ENCODE measurements at places on chromosomes 6 and 20.

DNA sequence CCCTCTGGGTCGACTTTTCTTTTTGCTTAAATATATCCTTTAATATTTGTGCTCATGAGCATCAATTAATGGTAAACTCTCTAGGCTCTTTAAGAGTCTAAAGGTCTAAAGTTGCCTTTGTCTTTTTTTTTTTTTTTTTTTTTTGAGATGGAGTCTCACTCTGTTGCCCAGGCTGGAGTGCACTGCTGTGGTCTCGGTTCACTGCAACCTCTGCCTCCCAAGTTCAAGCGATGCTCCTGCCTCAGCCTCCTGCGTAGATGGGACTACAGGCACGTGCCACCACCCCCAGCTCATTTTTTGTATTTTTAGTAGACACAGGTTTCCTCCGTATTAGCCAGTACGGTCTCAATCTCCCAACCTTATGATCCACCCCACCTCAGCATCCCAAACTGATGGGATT, 122.0 kb upstream of the TMEM170B start:
- no peak for DNase-seq

- no peak for DNase-seq
Observed at GRCh38 chr20:8764344-8764962, 304.4 kb upstream of the PLCB4 start.

- DNase-seq = no peak
Observed at GRCh38 chr6:36038120-36038876, 10.7 kb downstream of the MAPK14 start.

- DNase-seq = no peak
Observed at GRCh38 chr20:47818466-47818865, 33.2 kb upstream of the SULF2 start.

DNA sequence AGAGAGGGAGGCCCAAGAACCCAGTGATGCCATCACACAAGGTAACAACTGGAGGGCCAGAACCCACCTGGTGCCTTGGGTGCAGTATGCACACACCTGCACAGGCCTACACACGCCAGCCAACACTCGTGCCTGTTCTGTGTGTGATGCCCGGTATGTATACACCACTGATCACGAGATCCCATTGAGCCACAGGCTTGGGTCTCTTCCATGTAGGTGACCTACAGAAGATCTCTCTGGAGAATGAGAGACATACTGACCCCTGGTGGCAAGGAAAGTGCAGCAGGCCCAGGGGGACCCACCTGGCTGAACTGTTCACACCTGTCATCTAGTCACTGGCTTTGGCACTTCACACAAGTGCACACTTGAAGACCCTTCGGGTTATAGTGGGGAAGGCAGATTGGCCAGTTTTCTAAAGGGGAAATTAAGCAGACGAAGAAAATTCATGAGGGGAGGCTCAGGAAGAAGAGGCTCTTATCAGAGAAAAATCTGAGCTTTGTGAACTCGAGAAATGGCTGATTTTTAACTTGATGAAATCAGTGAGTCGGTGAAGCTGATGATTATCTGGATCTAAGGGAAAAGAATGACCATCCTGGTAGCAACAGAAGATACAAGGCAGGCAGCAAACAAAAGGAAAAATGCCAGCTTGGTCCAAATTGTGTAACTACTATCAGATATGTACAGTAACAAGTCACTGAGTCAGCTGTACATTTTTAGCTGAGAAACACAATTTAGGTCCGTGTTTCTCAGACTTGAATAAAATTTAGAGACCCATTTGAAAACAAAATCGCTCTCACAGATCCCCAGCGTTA, 69.1 kb upstream of the PBOV1 start:
- peak; percentile 58 for DNase-seq

- no peak for DNase-seq
Observed at GRCh38 chr6:84579404-84579803, 185.0 kb downstream of the TBX18 start.

DNA sequence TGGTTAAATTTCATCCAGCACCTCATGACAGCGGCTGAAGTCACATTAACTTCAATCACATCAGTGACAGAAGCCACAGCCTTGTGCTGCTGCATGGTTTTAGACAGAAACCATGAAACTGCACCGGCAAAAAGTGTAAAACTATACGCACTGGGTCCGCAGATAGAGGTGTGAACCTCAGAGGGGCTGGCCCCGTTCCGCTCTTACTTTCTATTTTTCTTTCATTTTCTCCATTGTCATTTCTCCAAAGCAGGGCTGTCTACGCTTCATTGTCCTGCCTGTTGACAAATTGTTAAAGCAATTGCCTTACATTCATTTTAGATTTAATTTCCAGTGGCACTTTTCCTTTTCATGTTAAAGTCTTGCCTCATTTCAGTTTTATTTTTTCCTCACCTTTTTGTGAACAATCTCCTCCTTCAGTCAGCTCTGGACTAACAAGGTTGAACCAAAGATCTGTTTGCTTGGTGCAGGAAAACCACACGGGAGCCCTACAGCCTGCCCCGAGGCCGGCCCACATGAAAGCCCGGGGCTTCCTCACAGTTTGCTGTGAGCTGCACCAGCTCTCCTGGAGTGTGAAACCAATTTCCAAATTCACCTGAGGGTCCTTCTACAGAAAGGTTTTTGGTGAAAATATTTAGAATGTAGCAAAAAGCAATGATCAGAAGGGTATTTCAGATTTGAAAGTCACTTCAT, 63.7 kb downstream of the PRR18 start:
- DNase-seq = no peak

DNA sequence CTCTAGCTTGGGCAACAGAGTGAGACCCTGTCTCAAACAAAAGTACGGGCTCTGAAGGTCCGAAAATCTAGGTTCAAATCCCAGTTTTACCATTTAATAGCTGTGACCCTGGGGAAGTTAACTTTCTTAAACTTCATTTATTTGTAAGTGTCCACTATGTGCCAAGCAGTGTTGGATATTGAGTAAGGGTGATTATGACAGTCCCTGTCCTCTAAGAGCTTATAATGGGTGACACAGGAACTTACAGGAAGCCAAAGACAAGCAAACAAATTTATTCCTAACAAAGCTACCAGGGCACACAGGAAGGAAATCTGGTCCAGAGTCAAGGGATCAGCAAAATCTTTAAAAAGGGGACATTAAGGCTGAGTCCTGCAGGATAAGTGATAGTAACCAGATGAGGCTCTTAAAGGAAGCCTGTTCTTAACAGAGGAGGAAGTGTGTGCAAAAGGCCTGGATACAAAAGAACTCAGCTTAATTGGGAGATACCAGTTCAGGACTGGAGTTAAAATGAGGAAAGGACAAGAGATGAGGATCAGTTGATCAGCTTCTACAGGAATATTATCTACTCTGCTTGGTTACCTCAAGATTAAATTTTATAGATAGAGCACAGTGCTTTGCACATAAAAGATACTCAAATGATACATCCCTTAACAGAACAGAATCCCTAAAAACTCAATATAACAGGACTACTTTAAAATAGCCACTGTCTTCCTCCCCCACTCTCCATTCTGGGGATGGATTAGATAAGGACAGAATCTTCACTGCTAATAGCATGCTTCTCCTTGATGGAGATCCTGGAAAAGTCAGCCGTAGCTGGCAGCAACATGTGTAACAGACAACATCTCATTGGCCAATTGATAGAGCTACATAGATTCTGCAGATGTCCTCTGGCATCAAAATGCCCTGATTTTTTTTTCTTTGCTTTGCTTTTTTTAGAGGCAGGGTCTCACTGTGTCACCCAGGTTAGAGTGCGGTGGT, 6.1 kb downstream of the SNX3 start:
- no peak for DNase-seq

- no peak for DNase-seq
Observed at GRCh38 chr6:33419580-33420490, at the start of gene SYNGAP1. Gene SYNGAP1 (plus strand): TSS chr6:33420065. CDS start chr6:33420265, 200 bp downstream.

DNA sequence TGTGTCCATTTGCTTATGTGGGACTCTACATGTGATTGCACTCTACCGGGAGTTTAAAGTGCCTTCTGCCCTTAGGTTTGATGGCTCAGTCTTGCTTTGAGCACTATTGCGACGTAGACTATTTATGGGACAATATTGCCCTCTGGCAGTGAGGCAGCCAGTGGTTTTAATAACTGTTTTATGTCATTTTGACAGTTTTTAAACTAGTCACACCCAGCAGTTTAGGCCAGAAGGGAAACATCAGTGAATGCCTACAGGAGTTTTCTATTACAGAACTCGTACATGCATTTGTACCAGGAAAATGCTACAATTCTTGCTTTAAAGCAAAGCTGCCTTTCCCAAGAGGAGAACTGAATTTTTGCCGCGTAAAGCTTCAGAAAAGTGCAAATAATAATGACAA, 813.7 kb downstream of the KIF16B start:
- no peak for DNase-seq

DNA sequence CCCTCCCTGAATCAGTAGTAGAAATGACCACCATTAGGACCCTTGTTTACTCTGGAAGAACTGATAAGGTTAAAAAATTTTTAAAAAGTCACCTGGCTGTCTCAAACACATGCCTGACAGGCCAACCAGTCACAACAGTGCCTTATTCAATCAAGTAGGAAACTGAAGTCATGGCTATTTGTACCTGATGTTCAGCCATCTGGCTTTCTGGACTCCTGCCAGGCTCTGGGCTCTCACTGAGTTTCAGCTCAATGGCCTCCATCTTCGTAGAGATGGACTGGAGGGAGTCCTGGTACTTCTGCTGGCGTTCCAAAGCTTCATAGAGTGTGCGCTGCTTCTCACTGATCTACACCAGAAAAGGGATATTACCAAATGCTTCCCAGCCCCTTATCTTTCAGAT, 343.8 kb downstream of the SYNE1 start:
- DNase-seq = no peak

DNA sequence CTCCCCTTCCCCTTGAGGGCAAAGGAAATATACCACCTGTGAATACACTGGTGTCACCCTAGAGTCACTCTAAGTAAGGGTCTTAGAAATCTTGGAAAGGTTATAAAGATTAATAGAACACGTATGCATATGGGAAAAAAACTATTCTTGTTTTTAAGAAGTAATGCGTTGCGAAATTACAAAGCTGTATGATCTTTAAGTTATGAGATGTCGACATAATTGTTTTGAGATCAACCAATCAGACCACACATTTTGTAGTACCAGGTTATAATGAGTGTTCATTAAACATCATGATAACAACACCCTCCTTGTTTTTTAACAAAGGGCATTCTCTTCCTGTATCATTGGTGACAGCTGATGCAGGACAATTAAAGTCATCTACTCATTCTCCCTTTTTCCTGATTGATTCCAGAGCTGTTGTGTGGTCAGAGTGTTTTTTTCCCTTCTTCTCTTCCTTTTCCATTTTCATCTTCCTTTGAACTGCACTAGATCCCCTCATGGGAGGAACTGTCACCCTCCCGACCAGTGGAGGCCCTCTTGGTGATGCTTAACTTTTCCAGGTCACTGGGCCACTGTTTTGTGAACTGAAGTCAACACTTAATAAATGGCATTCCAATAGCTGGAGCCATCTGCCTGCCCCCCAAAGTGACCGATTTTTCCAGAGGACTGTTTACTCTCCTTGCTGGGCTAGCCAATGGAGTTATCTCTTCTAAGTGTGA, 37.0 kb downstream of the PRDM1 start:
- DNase-seq = no peak

- no peak for DNase-seq
Observed at GRCh38 chr20:34200023-34200422, 41.2 kb upstream of the ASIP start.

GRCh38 chr20:10263385-10264165, 44.9 kb downstream of the SNAP25 start:
- no peak for DNase-seq

GRCh38 chr6:149859938-149860337, 4.2 kb downstream of the LRP11 start:
- DNase-seq = no peak

GRCh38 chr6:37506479-37506878, 6.8 kb upstream of the CCDC167 start:
- DNase-seq = no peak

GRCh38 chr6:34544776-34545471, 11.2 kb downstream of the SPDEF start:
- DNase-seq = no peak

DNA sequence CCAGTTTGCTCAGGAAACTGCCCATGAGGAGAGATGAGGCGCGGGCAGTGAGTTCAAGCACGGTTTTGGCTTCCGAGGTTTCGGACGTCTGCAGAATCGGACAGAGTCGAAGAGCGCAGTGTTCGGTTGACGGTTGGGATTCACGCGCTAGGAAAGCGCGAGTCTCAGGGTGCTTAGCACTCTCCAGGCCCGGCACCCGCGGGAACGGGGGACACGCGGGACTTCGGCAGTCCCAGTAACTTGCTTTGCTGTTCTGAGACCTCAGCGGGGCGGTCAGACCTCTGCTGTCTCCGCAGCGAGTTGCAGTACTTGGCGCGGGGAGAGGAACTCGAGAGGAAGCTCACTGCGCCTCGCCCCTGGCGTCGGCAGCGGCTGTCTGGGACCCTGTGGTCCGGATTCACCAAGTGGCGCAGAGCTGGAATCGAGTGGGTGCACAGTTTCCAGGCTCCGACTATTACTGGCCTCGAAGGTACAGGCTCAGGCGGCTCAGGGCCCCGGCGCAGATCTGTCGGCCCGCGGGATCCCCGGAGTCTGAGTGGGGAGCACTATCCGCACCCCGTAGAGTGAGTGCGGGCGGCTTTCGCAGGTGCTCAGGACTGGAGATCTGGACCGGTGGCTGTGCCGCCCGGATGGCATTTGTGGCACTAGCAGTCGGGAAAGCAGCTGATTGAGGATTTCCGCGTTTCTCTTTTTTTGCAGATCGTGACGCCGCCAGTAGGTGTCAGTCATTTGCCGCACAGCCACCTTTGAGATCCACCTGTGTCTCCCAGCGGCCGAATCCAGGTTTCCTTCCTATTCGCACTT, at the start of gene POM121L2:
POM121L2 (minus strand) TSS at position 128 of the 804 bp plus-strand sequence; CDS start at position 25, 103 bp downstream.
- peak; percentile 62 for DNase-seq

DNA sequence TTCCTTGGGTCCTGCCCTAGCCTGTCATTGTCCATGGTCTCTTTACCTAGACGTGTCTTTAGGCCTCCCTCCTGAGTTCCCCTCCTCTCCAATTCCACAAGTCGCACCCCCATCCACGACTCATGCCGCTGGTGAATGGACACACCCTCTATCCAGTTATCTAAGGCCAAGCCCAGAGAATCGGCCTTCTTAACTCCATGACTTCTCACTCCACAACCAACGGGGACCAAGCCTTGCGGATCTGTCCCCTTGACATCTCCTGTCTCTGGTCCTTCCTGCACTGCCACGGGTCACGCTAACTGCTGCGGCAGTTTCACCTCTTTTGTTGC, 7.0 kb upstream of the RREB1 start:
- no peak for DNase-seq

GRCh38 chr6:160217073-160217472, 41.5 kb downstream of the SLC22A2 start:
- no peak for DNase-seq

GRCh38 chr20:50535162-50535561, 25.0 kb downstream of the PTPN1 start:
- DNase-seq = no peak
